Stimulated activated CD4-positive, alpha-beta T cell treated with anti-CD3 and anti-CD28 coated beads, Interleukin-2, amount 100 ng/mL, for 48 hours (primary cell): ENCODE measurements at places on chromosomes 7 and 10.

- DNase-seq, result no peak
Observed at GRCh38 chr10:36761121-36761520, 364.3 kb upstream of the ANKRD30A start.

GRCh38 chr10:7288060-7288690 lies 122.7 kb downstream of the SFMBT2 start:
- DNase-seq, result no peak

DNA sequence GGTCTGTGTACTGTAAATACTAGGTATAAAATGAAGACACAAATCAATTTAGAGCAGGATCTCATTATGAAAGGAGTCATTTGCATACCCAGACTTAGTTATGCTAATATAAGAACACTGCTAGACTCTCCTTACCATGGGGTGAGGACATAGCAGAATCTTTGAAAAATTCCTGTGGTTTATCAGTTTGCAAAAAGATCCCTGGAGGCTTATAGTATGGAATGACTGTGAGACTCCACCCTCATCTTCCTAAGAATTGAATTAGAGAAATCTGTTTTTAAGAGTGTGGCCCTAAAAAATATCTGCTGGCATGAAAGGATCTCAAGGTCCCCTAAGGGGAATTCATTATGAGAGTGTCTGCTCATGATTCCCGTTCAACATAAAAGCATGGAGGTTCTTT lies 63.2 kb downstream of the WNT2 start:
- DNase-seq, result no peak

- DNase-seq, result no peak
Observed at GRCh38 chr7:127766831-127767459, 115.0 kb downstream of the SND1 start.

DNA sequence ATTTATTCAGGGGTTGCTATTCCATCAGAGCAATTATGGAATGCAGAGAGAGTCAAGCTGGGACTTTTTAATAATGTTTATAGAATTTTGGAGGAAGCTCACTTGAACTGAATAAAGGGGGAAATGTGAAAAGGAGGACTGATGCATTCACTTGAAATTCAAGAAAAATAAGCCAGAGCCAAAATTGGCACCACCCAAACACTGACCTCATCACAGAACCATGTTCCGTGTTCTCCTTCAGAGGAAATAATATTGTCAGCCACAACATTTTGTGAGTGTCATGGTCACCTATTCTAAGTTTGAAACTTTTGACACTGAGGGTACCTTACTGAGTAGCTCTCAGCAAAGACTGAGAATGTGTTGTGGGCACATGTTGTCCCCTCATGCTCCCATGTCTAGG lies 207.0 kb downstream of the ANK3 start:
- DNase-seq, result no peak

DNA sequence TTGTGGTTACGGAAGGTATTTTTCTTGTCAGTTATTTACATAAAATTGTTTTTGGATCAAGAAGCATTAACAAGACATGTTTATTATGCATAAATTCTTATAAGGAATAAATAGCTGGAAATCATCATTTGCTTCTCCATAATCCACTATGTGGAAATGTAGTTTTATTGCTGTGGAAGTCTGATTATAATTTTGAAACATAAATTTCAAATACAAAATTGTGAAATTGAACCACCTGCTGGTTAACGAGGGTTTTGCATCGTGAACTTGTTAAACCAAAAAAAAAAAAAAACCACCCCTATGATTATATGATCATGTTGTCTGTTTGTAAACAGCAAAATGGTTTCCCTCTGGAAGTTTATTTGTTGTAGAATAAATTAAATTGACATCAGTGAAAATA lies 25.9 kb downstream of the ABRAXAS2 start:
- no peak for DNase-seq

- DNase-seq, result no peak
Observed at GRCh38 chr7:79822620-79823240, 311.9 kb upstream of the GNAI1 start.

DNA sequence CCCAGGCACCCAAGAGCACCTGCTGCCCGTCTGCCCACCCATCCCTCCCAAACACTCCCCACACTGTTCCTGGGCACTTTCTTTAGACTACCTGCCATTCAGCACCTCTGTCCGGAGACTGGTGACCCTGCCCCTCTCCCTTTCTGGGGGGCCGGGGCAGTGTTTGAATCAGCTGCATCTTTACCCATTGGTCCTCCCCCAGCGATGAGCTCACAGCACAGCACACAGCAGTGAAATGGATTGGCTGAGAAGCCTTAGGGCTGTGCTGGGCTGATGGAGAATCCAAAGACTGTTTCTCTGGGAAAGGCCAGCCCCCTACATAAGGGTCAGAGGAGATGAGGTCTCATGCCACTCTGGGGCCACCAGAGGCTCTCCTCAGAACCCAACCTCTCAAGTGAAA lies 40.2 kb downstream of the VWA2 start:
- DNase-seq, result no peak
